ENCODE measurements at places on chromosomes 12 and 14. TPM values are rescaled to one million over a fixed set of nuclear protein-coding genes. Genes with fewer than 3 reads are reported as not detected.

The SERPINA12 gene
- not detected for total RNA-seq

The ARHGAP9 gene
- 52.0 TPM for total RNA-seq

The HOTAIR gene
- not detected for total RNA-seq

The KRT71 gene
- not detected for total RNA-seq

The KRT83 gene
- total RNA-seq = not detected

The FGF23 gene
- not detected for total RNA-seq

The OR10AD1 gene
- not detected for total RNA-seq

The FOXM1 gene
- 12.7 TPM for total RNA-seq

The CPSF2 gene
- total RNA-seq = 53.1 TPM

The BICDL1 gene
- 56.4 TPM for total RNA-seq
